ENCODE measurements at places on chromosomes 11 and 22.

DNA sequence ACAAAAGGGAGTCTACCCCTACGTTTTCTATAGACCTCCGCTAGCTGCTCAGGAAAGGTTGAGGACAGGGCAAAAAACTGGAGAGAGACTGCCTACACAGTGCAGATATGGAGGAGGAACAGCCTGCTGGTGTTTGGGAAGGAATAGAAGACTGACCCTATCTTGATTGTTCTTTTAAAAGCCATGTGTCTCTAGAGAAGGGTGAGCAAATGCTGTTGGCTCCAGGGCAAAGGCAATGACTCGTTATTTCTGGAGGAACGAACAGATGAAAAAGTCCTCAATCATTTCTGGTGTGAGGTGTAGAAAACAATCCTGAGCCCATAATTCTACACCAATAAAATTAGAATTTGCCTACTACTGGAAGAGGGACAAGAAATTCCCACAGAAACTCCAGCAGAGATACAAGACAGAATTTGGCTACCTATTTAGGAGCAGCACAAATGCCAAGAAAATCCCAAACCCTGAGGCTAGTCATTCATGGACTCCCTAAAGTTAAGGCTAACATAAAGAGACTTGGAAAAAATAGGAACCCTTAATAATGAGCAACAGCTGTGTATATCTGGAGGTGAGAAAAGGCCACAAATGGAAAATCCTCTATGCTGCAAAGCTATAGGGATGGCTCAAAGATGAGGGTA is 1206.3 kb upstream of the CNTN5 start:
- DNase-seq = no peak

- DNase-seq = no peak
Observed at GRCh38 chr11:84524422-84525051, 1102.6 kb downstream of the DLG2 start.

DNA sequence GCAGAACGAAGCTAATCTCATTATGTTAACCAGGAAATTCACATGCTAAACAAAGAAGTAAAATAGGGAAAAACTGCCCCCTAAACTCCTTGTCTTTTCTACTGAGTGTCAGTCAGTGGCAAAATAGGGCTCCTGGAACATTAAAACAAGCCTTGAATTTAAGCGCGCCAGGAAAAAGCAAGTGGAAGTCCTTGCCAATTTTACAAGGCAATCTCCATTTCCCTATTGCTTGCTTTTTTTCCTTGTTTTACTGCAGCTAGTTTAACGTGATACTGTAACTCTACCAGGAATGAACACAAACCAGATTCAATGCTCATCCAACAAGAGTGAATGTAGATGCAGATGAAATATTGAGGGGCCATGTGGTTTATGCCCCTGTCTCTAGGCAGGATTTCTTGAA is 28.1 kb upstream of the KIRREL3 start:
- DNase-seq = no peak

- DNase-seq = no peak
Observed at GRCh38 chr22:42905702-42906183, 48.7 kb upstream of the ARFGAP3 start.

DNA sequence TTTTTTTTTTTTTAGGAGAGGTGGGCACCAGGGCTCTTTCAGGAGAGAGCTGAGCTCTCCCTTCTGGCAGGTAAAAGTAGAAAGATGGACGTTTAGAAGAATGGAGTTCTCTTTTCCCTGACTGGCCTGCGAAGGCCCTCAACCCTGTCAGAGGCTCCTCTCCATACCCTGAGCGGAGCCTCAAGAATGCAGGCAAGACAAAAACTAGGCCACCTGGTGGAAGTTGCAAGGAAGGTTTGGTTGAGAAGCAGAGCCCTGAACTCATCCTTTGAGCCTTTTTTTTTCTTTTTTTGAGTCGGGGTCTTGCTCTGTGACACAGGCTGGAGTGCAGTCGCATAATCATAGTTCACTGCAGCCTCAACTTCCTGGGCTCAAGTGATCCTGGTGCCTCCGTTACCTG is 1.4 kb downstream of the OTOG start:
- DNase-seq = no peak

DNA sequence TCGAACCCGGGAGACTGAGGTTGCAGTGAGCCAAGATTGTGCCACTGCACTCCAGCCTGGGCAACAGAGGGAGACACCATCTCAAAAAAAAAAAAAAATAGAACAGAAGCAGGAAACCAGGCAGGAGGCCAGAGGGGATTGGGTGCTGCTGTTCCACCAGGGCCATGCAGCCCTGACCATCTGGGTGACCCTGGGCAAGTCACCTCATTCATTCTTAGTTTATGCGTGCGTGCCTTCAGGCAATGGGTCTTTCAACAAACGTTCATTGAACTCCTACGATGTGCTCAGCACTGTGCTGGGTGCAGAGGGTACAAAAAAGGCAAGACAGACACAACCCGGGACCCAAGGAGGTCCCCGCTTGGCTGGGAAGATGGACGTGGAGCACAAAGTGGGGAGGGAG is 18.3 kb downstream of the RPL3 start:
- no peak for DNase-seq

DNA sequence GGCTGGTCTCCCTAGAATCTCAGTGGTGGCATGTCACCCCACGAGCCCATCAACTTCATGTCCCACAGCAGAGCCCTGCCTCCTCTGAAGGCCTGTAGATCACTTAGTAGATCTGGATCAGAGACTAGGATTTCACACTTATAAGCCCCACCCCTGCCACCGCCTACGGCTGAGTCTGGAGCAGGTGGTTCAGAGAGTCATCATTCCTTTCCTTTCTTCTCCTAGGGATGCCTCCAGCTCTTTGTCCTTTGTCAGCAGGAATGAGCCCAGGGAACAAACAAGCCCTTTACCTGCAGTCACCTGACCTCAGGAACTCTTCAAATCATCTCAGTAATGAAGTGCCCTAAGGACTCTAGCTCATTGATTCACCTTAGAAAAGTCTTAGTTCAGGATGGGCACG is 37.8 kb downstream of the SCGB1A1 start:
- DNase-seq = no peak

DNA sequence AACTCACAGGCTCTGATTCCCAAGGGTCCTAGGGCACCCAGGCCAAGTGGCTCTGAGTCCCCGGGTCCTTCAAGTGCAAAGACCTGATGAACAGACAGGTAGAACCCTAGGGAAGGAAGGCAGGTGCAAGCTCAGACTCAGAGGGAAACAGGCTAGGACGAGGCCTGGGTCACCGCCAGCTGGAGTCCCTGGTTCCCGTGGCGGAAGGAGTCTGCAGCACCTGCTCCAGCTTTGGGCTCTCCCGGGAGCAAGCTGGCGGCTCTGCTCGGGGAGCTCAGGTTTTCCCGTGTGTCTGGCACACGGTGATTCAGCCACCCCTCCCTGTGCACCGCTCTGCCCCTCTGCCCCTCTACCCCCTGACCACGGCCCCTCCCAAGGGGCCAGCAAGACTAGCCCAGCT is 59.8 kb downstream of the WNT7B start:
- no peak for DNase-seq

DNA sequence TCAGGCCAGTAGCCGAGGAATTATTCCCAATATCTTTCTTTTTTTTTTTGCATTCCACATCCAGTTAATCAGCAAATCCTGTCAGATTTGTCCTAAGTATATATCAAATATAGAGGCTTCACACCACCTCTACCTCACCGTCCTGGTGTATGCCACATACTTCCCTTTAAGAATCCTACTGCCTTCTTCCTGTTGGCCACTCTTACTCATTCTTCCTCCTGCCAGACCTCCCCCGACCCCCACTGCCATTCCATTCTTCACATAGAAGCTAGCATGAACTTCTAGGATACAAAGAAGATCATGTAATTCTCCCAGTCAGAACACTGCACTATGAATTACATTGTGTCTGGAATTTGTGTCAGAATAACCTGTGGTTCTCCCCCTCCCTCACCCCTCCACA is 89.5 kb downstream of the TRIM44 start:
- DNase-seq = no peak

- DNase-seq = no peak
Observed at GRCh38 chr11:130118636-130119387, 40.8 kb upstream of the ST14 start.

DNA sequence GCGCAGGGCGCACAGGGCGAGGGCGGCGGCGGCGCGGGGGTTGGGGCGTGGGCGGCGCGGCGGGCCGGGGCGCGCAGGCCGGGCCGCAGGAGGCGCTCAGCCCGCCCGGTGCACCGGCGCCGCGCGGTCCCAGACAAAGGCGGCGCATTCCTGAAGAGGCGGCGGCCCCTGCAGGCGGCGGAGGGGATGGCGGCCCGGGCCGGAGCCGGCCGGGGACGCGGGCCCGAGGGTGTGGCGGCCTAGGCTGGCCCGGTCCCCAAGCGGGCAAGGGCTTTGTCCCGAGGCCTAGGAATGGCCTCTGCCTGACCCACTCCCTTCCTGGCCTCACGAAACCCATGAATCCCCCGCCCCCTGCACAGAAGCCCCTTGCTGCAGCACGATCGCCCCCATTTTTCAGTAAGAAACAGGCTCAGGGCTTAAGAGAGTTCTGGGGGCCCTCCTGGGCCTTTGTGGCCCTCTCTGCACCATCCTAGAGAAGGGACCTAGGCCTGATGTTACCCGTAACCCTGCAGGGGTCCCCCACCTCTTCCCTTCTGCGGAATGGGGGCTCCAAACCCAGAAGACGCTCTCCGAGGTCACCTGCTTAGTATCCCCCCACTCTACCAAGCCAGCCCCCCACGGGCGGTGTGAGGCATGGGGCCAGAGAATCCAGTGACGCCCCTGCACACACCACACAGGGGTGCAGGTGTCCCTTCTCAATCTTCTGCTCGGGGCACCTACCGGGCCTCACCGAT is at the start of gene RTN4R:
RTN4R (minus strand) TSS at position 40 of the 734 bp plus-strand sequence. CDS start 226 bp downstream, outside the sequence.
- DNase-seq = no peak

- DNase-seq = no peak
Observed at GRCh38 chr11:15490535-15490934, 375.8 kb downstream of the INSC start.

DNA sequence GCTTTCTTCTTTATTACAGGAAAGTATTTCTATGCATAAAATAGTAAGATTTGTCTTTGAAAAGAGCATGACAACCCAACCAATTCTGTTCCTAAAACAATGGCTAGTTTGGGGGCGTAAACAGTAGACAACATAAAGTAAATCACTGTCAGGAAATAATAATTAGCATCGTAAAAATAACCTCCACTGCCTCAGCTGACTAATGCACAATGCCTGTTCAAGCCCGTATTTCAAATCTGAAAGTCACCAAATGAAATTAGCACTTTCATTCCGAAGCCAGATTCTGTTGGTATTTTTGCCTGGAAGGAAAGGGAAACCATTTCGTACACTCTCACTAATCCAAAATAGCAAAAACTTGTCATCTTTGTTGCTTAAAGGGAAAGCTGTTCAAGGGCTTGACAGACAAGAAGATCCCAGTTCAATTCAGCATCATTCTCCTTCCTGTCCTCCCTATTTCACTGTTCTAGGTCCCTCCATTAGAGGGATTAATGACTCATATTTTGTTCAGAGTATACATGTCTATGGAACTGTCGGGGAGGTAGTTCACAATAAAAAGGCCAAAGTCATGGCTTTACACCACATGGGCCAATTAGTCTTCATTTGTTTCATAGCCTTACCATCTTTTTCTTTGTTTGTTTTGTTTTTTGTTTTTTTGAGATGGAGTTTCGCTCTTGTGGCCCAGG is 154.7 kb downstream of the CADM1 start:
- no peak for DNase-seq

DNA sequence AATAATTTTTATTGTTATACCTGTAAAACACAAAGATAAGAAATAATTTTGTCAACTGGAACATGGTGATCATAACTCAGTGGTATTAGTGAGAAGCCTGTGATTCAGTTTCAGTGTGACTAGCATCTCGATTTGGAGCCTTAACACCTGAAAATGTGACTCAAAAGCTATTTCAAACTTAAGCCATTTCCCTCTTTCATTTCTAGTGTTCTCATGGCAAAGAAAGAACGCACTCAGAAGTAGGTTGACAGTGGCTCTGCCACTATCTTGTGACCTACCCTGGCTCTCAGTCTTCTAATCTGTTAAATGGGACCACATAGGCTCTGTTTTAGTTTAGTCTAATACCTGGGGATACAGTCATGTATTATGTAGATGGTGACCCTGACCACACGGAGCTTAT is 62.7 kb downstream of the ISX start:
- DNase-seq = no peak
